ENCODE measurements at places on chromosomes 2 and 18.

GRCh38 chr2:3965953-3966352 is 262.6 kb downstream of the DCDC2C start:
- DNase-seq: no peak

DNA sequence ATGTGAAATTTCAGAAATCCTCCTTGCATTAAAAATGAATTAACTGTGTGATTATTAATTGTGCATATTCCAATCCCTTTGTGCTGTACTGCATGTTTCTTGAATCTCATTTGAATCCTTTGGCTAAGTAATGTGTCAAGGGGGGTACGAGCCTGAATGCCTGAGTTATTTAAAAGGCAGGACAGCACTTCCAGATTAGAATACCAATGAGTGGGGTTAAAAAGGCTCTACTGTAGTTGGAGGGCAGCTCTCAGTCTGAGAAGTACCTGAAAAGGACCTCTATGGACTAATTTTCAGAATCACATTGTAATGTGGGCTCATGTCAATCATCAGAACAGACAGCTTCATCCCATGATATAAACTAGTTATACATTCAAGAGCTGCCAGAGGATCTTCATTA is 423.0 kb downstream of the GRB14 start:
- no peak for DNase-seq

- no peak for DNase-seq
These were observed 178.9 kb upstream of the SERPINE2 start for GRCh38 chr2:224217962-224218347.

DNA sequence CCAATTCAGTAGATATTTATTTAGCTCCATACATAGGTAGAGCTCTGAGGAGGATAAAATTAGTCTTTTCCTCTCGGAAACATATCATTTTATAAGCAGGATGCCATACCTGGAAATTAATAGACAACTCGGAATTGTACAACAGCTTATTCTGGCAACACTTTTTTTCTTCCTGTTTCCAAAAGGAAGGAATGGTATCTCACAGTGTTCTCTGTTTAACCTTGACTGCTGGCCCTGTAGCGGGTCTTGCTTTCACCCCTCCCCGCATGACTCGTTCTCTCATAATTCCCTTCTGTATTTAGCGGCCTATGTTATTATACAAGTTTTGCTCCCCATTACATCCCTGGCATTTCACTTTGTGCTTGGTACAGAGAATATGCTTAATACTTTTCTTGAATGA is 2.5 kb upstream of the KYNU start:
- no peak for DNase-seq

DNA sequence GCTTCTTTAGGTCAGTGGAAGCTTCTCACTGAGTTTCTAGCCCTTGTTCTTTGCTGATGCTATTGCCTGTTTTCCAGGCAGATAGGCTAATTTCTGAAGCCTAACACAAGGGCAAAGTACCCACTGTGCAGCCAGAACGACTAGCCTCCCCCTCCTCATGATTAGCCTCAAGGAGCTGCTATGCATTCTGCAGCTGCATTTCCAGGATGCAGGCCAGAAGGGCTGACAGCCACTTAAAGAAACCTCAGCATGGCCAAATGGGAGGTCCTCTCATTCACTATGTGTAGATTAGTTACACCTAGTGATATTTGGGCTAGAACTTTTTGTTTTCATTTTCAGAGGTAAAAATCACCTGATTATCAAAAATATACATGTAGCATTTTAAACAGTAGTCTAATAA is 216.0 kb downstream of the RAD51AP2 start:
- no peak for DNase-seq

GRCh38 chr2:113102133-113102532 is 25.3 kb upstream of the IL1RN start:
- no peak for DNase-seq

- no peak for DNase-seq
These were observed 141.0 kb downstream of the TMEM17 start for GRCh38 chr2:62364791-62365528.

Data from GF-D8 (cell line).